ENCODE measurements at places on chromosomes 13 and 19.

DNA sequence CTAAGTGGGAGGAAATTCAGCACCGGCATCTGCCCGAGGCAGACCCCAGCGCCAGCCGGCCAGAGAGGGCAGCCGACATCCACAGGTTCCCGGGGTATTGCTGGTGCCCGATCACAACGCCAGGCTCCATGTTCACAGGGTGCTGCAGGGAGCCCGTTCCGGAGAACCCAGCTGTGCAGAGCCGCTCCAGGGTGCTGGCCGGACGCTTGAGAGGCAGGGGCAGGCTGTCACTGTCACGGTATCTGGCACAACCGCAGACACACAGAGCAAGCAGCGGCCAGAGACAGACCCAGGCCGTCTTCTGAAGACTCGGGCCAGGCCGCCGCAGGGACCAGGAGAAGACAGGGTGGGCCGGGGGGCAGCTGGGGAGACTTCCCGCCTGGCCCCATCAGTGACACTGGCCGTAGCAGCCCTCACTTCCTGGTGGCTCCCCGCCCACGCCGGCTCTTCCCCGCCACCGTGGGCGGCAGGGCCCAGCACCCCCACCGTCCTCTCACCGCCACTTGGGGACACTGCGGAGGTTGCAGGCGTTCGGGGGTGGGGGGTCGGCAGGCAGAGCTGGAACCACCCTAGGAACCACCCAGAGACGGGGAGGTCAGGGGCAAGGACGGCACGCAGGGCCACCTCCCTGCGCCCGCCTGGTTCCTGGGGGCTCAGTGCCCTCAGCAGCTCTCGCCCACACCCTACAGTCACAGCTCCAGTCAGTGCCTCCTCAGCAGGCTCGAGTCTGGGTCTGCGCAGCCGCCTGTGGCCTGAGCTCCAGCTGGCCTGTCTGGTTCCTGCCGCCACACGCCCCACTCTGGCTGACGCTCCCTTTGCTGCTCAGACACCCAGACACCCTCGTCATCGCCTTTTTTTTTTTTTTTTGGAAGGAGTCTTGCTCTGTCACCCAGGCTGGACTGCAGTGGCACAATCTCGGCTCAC, 3.8 kb downstream of the RNF126 start:
- DNase-seq: peak; percentile 89

GRCh38 chr19:14085309-14085995, at the start of gene C19orf67:
Gene C19orf67 (minus strand): TSS chr19:14085783. CDS start chr19:14085627, 156 bp downstream.
- DNase-seq: no peak

DNA sequence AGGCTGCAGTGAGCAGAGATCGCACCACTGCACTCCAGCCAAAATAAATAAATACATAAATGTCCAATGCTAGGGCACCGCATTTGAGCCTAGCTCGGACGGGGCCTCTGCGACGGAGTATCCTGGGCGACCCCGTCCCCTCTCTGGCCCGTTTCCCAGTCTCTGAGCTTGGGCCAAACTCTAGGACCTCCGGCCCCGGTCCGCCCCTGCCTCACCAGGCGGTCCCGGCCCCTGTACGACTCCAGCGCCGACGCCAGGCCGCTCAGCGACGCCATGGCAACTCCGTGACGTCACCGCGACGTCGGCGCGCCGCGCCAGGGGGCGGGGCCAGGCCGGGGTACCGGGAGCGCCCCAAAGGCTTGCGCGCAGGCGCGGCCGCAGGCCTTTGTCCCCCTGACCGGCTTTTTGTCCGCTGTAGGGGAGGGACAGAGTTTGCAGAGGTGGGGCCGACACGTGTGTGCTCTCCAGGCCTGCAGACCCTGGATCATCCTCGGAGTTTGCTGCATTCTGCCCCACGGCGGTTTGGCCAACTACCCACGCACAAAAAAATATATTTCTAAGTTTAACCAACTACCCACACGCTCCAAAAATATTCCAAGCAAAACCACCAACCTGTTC, at the start of gene PEX11G:
PEX11G (minus strand) TSS at position 300 of the 618 bp plus-strand sequence; CDS start at position 275, 25 bp downstream.
- DNase-seq: peak; percentile 93

DNA sequence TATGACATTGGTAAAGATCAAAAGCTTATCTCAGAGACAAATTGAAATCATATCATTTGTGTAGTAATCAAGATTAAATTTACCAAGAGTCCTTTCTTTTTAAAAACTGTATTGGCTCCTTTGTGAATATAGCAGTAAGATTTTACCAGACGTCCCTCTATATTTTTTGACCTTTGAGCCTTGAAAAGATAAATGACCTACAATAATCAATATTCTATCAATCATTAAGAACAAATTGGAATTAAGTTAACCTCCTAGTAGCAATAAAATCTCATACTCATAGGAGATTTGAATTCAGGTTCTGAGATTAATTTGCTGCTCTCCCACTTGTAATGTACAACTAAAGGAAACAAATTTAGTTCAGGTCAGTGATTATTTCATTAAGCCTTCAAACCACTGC, 78.3 kb downstream of the FGF14 start:
- no peak for DNase-seq

DNA sequence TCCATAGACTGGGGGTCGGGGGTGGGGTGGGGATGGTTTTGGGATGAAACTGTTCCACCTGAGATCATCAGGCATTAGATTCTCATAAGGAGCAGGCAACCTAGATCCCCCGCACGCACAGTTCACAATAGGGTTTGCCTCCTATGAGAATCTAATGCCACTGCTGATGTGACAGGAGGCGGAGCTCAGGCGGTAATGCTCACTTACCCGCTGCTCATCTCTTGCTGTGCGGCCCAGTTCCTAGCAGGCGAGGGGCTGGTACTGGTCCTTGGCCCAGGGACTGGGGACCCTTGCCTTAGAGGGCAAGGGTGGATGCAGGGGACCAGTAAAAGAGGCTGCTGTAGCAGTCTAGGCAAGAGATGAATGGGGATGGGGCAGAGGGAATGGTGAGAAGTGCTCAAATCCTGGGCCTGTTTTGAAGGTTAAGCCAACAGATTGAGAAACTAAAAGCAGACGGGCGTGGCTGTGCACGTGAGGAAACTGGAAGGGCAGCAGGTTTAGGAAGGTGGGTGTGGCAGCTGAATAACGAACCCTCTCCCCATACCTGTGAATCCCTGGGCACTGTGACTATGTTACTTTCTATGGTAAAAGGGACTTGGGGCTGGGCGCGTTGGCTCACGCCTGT, 1.5 kb upstream of the ERICH4 start:
- DNase-seq: no peak

GRCh38 chr13:78609464-78610205, 6.3 kb upstream of the POU4F1 start:
- no peak for DNase-seq

DNA sequence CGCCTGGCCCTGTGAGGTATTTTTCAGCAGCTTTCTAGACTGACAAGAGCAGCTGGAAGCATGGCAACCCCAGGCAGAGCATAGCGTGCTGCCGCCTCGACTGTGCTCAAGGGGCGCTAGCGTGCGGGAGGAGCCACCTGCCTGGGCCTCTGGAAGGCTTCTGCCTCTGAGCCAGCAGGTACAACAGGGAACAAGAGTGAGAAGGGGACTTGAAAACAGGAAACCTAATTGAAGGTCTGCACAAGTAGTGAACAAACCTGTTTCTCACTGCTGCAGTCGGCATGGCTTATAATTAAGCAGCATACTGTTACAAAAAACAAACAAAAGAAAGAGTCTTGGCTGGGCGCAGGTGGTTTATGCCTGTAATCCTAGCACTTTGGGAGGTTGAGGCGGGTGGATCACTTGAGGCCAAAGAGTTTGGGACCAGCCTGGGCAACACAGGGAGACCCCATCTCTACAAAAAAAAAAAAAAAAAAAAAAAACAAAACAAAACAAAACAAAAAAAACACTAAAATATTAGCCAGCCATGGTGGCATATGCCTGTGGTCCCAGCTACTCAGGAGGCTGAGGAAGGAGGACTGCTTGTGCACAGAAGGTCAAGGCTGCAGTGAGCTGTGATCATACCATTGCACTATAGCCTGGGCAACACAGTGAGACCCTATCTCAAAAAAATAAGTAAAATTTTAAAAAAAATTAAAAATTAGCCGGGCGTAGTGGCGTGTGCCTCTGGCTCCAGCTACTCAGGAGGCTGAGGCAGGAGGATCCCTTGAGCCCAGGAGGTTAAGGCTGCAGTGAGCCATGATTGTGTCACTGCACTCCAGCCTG, 12.6 kb upstream of the GARRE1 start:
- no peak for DNase-seq
